ENCODE measurements at places on chromosomes 7 and 10. TPM values are rescaled to one million over a fixed set of nuclear protein-coding genes. Genes with fewer than 3 reads are reported as not detected.
A peak's percentile ranks its signal among the peaks of the same experiment; 100 is the strongest.

Gene SEMA4G
- polyA plus RNA-seq = 52.7 TPM

DNA sequence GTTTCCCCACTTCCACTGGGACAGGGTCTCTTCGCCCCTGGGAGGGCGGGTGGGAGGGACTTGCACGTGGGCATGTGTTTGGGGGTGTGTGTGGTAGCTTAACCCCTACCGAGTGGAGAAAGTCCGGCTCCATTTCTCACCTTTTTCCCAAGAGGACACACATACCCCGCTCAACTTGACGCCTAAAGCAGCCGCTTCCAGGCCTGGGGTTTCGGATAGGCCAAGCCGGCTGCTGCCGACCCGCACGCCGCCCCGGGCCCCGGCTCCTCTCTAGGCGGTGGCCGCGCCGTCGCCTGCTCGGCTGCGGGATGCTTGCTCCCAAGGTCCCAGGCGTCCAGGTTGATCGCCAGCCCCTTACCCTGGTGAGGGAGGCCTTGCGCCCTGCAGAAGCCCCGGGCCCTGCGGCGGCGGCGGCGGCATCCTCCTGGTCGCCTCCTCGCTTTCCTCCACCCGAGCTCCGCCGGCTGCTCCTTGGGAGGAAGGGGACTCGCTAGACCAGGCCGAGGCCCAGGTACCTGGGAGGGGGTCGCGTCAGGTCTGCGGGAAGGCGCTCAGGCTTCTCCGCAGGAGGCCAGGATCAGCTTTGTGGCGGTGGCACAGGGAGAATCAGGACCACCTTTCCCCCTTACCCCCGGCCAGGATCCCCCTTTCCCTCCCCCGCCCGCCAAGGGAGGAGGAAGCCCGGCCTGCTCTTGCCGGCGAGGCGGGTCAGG, 3.2 kb upstream of the GATA3 start:
- DNase-seq = no peak

- DNase-seq = no peak
These were observed 63.7 kb downstream of the COL13A1 start for GRCh38 chr10:69865450-69865849.

Gene HEPACAM2
- 4.2 TPM for polyA plus RNA-seq

Gene PTPRZ1
- polyA plus RNA-seq = 3.0 TPM

DNA sequence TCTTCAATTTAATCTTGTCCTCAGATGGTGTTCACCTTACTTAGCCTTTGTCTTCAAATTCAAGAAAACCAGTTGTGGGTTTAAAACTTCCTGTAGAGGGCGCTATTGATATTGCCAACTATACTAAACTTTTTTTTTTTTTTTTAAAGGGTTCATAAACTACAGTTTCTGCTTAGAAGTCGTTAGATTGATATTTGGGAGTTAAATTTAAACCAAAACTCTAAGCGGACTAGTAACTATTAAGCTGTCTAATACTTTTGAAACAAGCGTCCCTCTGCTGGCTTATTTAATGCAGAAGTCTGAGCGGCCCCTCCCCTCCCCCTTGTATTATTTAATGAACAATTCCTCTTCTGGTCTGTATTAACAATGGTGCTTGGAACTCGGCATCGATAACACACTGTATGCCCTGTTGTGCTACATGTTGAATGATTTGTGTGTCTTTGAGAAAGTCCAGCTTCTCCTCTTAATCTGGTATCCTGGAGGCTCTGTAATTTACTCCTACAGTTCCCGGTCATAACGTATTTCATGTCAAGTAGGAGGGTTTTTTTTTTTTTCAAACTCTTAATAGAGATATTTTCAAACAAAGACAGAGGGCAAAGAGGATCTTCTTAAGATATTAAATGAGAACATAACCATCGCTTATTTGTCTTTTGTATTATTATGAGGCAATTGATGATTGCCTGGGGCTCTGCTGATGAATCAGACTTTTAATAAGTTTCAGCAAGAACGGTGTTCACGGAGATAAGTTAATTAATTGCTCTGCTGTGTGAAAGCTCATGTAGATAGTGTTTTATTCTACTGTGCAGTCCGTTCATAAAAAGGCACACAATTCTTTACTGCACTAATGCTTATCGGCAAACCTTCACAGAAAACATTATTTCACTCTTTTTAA, 22.6 kb upstream of the CREB5 start:
- DNase-seq = peak; percentile 71

DNA sequence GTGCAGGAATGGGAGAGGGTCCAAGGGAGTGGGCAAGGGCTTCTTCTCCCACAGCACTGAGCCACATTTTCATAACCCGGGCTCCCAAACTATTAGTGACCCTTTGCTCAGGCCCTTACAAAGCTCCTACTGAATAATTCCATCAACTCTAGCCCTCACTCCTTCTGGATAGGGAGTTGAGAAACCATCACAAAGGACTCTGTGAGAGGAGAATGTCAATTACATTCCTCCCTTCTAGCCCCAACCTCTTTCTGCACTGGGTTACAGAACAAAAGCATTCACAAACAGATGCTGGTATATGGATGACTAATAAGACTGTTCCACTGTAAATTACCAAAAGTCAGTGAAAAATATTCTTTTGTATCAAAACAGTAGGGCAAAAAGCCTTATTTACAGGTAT, 203.7 kb downstream of the SORCS1 start:
- DNase-seq = no peak

Gene FAM170B
- polyA plus RNA-seq = not detected

GRCh38 chr7:139946533-139946932, 116.2 kb downstream of the PARP12 start:
- no peak for DNase-seq

- DNase-seq = no peak
These were observed 73.8 kb downstream of the OSBPL3 start for GRCh38 chr7:24905996-24906770.
